ENCODE measurements at places on chromosomes 11 and 22.

- no peak for DNase-seq
Measured at GRCh38 chr11:25436326-25436725, 895.6 kb upstream of the ANO3 start.

GRCh38 chr22:49958931-49959781 lies 1.4 kb upstream of the PIM3 start:
- no peak for DNase-seq

GRCh38 chr11:122215244-122215992 lies 99.4 kb upstream of the BLID start:
- DNase-seq = no peak

- DNase-seq = no peak
Measured at GRCh38 chr11:36377759-36378564, 81.9 kb downstream of the PRR5L start.

- no peak for DNase-seq
Measured at GRCh38 chr11:76798202-76798581, 15.0 kb downstream of the TSKU start.

- no peak for DNase-seq
Measured at GRCh38 chr11:7418061-7418460, 67.2 kb upstream of the OLFML1 start.

GRCh38 chr11:62233730-62234129 lies 8.3 kb upstream of the SCGB1D2 start:
- DNase-seq = no peak

GRCh38 chr11:107102692-107103477 lies 84.6 kb upstream of the GUCY1A2 start:
- DNase-seq = no peak

DNA sequence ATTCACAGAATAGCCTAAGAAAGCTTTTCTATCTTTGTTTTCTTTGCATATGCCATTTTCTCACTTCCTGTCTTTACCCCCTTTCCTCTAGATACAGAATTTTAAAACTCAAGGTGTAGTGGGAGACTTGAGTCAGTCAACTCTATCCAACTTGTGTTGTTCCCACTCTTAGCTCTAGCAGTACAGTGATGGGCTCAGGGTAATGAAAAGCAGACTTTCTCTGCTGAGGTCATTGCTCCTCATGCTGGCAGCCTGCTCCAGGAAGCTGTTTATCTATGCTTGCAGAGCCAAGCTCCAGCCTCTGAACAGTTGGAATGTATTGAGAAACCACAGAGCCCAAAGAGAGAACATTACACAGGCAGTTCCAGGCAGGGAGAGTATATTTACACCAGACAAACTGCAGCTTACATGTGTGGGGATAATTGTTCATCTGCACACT lies 68.1 kb downstream of the CSTPP1 start:
- DNase-seq = peak; percentile 26

DNA sequence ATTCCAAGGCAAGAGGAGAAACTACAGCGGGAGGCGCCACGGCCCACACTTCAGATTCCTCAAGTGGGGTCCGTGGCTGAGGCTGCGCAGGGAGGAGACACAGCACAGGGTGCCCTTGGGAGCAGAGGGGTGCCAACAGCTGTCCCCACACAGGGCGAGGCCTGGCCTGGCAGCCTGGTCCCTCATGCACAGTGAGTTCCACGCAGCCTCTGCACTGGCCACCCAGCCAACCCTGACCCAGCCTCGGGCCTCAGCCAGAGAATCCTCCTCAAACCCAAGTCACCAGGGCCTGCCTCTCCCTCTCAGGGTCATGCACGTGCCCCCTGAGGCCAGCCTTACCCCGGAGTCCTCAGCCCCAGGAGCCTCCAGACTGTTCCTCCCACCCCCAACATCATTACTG lies 22.4 kb upstream of the MOB2 start:
- DNase-seq = no peak

- no peak for DNase-seq
Measured at GRCh38 chr11:21254055-21254454, 584.7 kb downstream of the NELL1 start.

- no peak for DNase-seq
Measured at GRCh38 chr11:46860218-46860617, 14.1 kb upstream of the CKAP5 start.

DNA sequence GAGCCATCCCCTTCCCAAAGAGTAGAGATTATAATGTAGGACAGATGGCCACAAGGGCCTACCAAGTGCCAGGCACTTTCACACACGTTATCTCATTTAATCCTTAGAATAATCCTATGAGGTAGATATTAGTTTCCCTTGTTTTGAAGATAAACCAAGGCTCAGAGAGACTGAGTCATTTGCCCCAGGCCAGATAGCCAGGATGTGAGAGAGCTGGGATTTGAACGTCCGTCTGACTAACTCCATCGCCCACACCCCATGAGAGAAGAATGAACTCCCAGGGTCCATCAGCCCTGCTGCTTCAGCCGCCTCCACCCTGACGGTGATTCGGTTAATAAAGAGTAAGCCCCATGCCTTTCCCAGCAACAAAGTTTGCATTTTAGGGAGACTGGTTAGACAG lies 10.7 kb downstream of the PRG3 start:
- no peak for DNase-seq

- peak; percentile 57 for DNase-seq
Measured at GRCh38 chr11:16603245-16603644, 135.2 kb upstream of the C11orf58 start.

DNA sequence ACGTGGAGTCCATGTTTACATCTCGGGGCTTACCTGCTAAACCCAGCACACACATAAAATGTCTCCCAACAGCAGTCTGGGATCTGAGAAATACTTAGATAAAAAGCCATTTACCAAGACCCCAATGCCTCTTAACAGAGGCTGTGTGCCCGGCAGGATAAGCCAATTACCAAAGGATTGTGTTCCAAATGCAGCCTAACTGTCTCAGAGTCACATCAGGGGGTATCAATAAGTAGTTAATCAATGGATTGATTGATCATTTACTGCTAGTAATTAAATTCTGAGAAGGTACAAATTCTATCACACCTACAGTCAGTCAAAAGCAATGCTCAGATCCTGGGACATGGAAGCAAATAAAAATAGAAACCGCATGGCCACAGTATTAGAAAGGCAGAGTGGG lies 125.6 kb downstream of the DSCAML1 start:
- DNase-seq = no peak

GRCh38 chr11:123018702-123019101 lies 37.1 kb upstream of the BSX start:
- no peak for DNase-seq

DNA sequence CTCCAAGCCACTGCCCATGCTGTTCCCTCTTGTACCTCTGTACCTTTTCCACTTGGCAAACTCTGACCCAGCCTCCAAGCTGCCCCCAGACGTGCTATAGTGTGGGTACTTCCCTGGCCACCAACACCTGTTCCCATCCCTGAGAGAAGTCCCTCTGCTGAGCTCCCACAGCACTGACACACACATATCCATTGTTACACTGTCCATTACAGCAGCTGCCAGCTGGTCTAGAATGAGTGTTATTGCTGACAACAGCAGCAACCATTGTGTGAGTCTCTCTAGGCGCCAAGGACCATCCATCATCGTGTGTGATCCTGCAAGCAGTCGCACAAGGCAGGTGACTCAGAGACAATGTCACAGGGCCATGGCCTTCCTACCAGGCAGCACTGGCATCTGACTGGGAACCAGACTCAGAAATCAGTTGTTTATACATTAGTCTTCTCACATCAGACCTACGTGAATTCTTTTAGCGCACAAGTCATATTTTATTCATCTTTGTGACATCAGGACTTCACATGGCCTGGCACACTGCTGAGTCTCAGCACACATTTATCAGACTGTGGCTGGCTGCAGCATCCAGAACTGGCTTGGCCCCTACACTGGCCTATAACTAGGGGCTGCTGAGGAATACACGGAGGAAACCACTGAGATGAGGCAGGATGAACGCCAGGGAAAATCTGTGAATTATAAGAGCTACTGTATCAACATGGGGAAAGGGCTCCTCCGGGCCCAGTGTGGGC lies 56.4 kb downstream of the SGSM3 start:
- DNase-seq = no peak

- DNase-seq = no peak
Measured at GRCh38 chr11:57095417-57095816, 86.3 kb upstream of the LRRC55 start.

- DNase-seq = no peak
Measured at GRCh38 chr11:44104481-44105294, 9.2 kb downstream of the EXT2 start.

DNA sequence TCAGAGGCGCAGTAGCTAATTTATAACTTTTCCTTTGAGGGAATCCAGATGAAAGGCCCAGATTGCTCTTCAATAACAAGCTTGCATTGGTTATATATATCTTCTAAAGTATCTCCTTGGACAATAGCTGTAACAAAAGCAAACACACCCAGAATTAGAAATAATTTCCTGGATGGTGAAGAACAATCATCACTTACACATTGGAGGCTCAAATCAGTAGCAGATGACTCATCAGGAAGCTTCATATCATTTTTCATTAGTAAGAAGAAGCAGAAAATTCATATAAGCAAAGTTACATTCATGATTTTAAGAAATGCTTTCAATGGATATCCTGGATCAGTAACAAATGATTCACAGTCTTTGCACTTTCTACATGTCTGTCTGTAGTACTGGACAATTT lies 173.6 kb upstream of the CCDC90B start:
- no peak for DNase-seq
